K562 (cell line): ENCODE measurements at places on chromosomes 6 and 20. TPM values are rescaled to one million over a fixed set of nuclear protein-coding genes. Genes with fewer than 3 reads are reported as not detected.

Gene BAG2
- total RNA-seq = 17.6 and 19.9 TPM in 2 replicates

Gene GJA10
- not detected in 2 replicates for total RNA-seq

Gene B3GAT2
- total RNA-seq = not detected in 2 replicates

Gene TRIM40
- total RNA-seq = not detected in 2 replicates

Gene HLA-DOB
- total RNA-seq = 1.3 and 2.5 TPM in 2 replicates

Gene TRIM10
- total RNA-seq = 0.58 and 0.86 TPM in 2 replicates

Gene RAET1G
- total RNA-seq = not detected in 2 replicates

DNA sequence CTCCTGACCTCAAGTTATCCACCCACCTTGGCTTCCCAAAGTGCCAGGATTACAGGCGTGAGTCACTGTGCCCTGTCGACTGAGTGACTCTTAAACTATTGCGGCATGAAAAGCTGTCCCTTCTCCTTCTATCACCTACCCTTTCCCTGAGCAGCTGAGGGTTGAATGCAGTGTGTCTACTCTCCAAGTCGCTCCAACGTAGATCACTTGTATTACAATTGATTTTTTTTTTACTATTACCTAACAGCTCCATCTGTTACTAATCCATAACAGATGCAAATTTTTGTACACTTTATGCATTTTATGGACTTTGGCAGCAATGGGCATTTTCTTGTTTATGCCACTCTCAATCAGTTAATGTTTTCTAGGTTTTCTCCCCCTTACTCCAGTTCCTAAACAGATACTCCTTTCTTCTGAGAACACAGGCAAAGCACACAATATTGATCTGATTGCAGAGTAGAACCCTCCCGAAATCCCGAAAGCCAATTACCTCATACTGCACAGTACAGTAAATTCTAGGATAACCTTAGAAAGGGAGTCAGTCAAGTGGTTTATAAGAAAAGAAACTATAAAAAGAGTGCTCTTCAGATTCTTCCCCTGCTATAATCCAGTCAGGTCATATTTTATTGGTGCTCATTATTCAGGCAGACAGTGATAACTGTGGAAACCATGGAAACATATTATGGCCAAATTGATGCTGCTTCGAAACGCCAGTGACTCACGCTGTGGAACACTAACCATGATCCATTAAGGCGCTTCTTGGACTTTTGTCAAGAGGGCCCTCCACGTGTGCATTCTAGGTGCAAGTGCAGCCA, 273.0 kb downstream of the ADGB start:
- H3K4me1 ChIP-seq = peaks cover 10% of the 10 kb centered on the region
- H3K27ac ChIP-seq = no peak overlapping the region
- no peak overlapping the region for H3K4me3 ChIP-seq

GRCh38 chr6:39543095-39543494, 182.1 kb downstream of the KIF6 start:
- no peaks in the 10 kb centered on the region for H3K36me3 ChIP-seq
- H3K27ac ChIP-seq = no peak overlapping the region
- no peak for DNase-seq
- no peak overlapping the region for H3K4me3 ChIP-seq

- DNase-seq = no peak
- H3K36me3 ChIP-seq = peaks cover 60% of the 10 kb centered on the region
- no peak overlapping the region for H3K4me3 ChIP-seq
- H3K27ac ChIP-seq = no peak overlapping the region
- H3K4me1 ChIP-seq = peaks cover 19% of the 10 kb centered on the region; the same call in 2 of the 3 replicates
- no peaks in the 10 kb centered on the region for H3K27me3 ChIP-seq
These were observed 32.0 kb downstream of the MTHFD1L start for GRCh38 chr6:150897400-150897943.

- no peak overlapping the region for H3K27ac ChIP-seq
- no peaks in the 10 kb centered on the region for H3K36me3 ChIP-seq
- no peak overlapping the region for H3K4me3 ChIP-seq
- no peaks in the 10 kb centered on the region for H3K4me1 ChIP-seq
- DNase-seq = no peak
These were observed 442.2 kb downstream of the RNF144B start for GRCh38 chr6:18829272-18829870.

DNA sequence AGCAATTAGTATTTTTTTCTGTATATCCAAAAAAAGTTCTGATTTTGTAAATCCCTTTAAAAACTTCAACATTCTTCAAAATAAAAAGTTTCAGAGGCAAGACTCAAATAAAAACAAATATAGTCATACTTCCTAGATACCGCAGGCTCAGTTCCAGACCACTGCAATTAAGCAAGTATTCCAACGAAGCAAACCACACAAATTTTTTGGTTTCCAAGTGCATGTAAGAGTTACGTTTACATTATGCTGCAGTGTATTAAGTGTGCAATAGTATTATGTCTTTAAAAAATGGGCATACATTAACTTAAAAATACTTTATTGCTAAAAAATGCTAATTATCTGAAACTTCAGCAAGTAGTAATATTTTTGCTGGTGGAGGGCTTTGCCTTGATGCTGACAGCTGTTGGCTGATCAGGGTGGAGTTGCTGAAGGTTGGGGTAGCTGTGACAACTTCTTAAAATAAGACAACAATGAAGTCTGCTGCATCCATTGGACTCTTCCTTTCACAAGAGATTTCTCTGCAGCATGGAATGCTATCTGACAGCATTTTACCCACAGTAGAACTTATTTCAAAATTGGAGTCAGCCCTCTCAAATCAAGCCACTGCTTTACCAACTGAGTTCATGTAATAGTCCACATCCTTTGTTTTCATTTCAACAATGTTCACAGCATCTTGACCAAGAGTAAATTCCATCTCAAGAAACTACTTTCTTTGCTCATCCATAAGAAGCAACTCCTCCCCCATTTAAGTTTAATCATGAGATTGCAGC, 46.0 kb downstream of the PHIP start:
- H3K4me1 ChIP-seq = no peaks in the 10 kb centered on the region
- peaks cover 69% of the 10 kb centered on the region for H3K36me3 ChIP-seq
- no peak overlapping the region for H3K27ac ChIP-seq

DNA sequence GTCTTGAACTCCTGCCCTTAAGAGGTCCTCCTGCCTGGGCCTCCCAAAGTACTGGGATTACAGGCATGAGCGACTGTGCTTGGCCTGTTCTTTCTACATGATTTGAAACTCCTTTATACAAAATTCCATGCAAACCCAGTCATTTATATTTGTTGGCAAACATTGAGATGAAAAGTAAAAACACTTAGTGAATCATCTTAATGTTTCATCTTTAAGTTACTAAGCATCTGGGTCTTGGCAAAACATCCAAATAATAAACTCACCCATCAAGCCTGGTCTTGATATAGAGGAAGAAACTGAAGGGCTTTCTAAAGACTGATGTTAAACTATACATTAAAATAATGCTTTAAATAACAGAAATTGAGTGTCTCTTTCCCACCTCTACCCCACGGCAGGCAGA, 95.1 kb downstream of the FUT9 start:
- no peaks in the 10 kb centered on the region for H3K4me1 ChIP-seq
- DNase-seq = no peak
- no peaks in the 10 kb centered on the region for H3K27me3 ChIP-seq
- H3K4me3 ChIP-seq = no peak overlapping the region

DNA sequence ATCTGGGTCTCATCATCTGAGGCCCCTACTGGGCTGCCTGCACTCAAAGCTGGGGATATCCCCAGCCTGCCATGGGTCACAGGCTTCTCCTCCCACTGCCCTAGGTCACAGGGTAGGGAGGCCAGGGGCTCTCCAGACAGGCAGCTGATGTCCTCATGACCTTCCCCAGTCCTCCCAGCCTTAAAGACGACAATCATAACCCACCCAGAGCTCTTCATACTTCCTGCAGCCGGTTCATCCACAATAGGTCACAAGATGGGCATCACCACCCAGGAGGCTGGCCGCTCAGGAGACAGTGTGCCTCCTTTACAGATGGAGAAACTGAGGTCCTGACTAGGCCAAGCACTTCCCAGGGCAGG, 15.2 kb downstream of the TFEB start:
- peaks cover 18% of the 10 kb centered on the region for H3K4me1 ChIP-seq
- H3K27ac ChIP-seq = no peak overlapping the region
- peaks cover 2% of the 10 kb centered on the region; the same call in 1 of the 3 replicates for H3K27me3 ChIP-seq
- DNase-seq = no peak

DNA sequence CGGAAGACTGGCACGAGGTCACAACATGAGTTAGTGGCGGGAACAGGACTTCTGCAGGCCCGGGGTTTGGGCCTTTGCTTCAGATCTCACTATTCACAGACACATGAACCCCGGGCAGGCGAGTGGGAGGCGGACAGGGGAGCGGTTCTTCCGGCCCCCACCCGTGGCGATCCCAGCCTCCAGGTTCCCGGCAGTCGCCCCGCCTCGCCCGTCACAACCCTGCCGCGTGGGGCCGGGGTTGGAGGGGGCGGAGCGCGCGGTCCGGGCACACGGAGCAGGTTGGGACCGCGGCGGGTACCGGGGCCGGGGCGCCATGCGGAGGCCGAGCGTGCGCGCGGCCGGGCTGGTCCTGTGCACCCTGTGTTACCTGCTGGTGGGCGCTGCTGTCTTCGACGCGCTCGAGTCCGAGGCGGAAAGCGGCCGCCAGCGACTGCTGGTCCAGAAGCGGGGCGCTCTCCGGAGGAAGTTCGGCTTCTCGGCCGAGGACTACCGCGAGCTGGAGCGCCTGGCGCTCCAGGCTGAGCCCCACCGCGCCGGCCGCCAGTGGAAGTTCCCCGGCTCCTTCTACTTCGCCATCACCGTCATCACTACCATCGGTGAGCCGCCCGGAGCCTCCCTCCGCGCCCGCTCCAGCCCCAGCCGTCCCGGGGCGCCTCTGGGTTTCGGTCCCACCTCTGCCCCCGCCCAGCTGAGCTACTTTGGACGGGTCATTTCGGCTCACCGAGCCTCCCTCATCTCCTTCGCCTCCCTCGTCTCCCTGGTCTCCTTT, at the start of gene KCNK15:
Gene KCNK15, plus strand, starts transcription at position 268 of the 769 bp plus-strand sequence. Its CDS starts 46 bp downstream, at position 314.
- H3K4me3 ChIP-seq = peak within 1 kb of the TSS; percentile 41
- no peaks in the 10 kb centered on the region for H3K36me3 ChIP-seq
- no peak within 1 kb of the TSS for H3K27ac ChIP-seq
- peaks cover 3% of the 10 kb centered on the region; the same call in 1 of the 3 replicates for H3K4me1 ChIP-seq
- peak; percentile 16 for DNase-seq
- H3K27me3 ChIP-seq = peaks cover 5% of the 10 kb centered on the region; the same call in 2 of the 3 replicates

DNA sequence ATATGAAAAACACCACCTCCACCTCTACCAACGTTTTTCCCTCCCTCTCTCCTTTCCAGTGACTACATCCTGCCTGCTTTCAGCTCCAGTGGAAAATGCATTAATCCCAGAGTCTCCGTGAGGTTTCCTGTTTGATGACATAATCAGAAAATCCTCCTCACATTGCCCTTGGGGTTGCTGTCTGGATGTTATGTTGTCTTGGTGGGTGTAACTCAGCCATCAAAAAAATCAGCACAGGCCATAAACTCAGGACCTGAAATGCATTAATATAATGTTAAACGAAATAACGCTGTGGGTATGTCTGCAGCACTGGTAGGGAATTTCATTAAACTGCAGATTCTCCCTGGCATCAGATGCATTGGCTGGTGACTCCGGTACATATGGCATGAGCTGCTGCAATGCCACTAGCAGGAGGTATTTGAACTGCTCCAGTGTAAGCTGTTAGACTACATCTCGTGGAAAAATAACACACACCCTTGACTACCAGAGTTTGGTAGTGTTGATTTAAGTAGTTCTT, 297.8 kb downstream of the PRL start:
- no peaks in the 10 kb centered on the region for H3K36me3 ChIP-seq
- no peak for DNase-seq
- H3K4me1 ChIP-seq = no peaks in the 10 kb centered on the region
- H3K4me3 ChIP-seq = no peak overlapping the region
- no peak overlapping the region for H3K27ac ChIP-seq

DNA sequence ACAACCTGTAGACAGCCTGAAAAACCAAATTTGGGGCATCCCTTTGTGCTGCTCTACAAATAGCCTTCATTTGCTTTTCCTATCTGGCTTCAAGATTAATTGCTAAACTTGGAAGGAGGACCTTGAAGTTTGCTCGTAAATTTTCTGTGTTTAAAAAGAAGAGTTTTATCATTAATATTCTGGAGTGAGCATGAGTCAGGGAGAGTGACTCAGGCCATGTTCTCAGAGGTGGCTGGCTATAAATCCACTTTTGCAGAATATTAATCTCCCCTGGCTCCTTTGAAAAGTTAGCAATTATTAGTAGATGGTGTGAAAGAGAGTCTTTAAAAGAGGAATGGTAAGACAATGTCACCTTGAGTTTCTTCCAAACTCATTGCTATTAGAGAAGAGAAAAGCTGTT, 91.0 kb downstream of the ANKEF1 start:
- no peaks in the 10 kb centered on the region for H3K27me3 ChIP-seq
- H3K27ac ChIP-seq = no peak overlapping the region
- no peak overlapping the region for H3K4me3 ChIP-seq
- H3K36me3 ChIP-seq = no peaks in the 10 kb centered on the region
- DNase-seq = no peak

DNA sequence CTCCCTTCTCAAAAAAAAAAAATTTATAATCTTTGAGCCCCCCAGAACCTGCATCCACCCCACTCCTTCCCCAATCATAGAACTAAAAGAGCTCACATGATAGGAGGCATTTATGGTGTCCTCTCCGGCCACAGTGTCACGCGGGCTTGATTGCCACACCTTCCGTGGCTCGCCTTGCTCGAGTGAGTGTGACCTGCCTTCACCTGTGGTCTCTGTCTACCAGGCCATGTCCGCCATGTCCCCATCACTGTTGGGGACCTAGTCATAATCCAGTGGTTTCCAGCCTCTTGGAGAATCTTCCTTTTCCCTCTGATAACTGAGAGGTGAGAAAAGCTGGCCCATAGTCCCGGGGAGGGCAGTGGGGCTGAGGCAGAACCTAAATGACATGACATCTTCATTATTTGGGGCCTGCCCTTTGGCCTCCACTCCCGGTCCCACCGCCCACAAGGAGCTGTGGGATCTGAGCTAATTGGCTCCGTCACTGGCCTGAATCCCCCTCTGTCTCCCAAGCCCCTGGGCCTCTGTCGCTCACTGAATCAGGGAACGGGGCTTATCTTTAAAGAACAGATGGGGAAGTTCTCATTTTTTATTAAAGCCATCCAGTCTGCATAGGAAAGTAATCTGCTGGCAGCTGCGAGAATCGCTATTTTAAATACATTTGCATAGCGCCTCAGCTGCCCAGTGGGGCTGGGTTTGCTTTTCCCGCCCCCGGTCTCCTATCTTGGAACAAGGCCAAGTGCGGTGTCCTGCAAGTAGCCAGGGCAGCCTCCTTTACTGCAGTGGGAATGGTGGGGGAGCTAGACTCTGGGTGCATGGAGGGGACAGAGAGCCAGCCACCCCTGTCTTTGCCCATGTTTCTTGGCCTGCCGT, 197.6 kb upstream of the PMEPA1 start:
- H3K4me1 ChIP-seq = no peaks in the 10 kb centered on the region
- no peak overlapping the region for H3K27ac ChIP-seq
- H3K36me3 ChIP-seq = no peaks in the 10 kb centered on the region
- H3K27me3 ChIP-seq = no peaks in the 10 kb centered on the region
- peak; percentile 16 for DNase-seq
- H3K4me3 ChIP-seq = no peak overlapping the region

DNA sequence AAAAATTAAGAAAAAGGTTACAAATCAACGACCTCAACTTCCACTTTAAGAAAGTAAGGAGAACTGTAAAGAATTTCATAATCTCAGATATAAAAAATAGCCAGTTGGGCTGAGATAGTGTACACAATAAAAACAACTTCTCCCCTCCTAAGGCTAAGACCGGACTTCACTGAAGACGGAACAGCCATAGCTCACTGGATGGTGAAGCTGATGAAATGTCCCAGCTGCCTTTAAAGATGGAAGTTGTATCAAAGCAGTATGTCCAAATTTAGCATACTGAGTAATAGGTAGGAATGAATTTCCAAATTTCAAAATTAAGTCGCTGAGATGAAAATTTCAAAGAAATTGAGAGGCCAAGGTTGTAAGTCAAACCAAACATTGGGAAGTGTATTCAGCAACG, 153.3 kb downstream of the RNGTT start:
- H3K27ac ChIP-seq = no peak overlapping the region
- H3K36me3 ChIP-seq = peaks cover 3% of the 10 kb centered on the region; the same call in 2 of the 3 replicates
- no peaks in the 10 kb centered on the region for H3K27me3 ChIP-seq
- no peak overlapping the region for H3K4me3 ChIP-seq
